ENCODE measurements at places on chromosomes 5 and 9. TPM values are rescaled to one million over a fixed set of nuclear protein-coding genes. Genes with fewer than 3 reads are reported as not detected.

The CLIC3 gene
- total RNA-seq: 12.7 TPM

The PDZD2 gene
- total RNA-seq: 0.44 TPM

The EIF4E1B gene
- total RNA-seq: not detected

The FBXO38 gene
- 72.9 TPM for total RNA-seq

The GPR21 gene
- total RNA-seq: 1.4 TPM

The TBC1D13 gene
- 18.2 TPM for total RNA-seq

The STPG3 gene
- total RNA-seq: not detected

The CDH9 gene
- not detected for total RNA-seq

The SPARC gene
- total RNA-seq: 1,594 TPM

The SLC34A3 gene
- not detected for total RNA-seq

The CMBL gene
- 5.7 TPM for total RNA-seq

The PLK2 gene
- total RNA-seq: 325 TPM

The TXNDC15 gene
- 105 TPM for total RNA-seq

The GRAMD2B gene
- total RNA-seq: 12.7 TPM

The SLC45A2 gene
- total RNA-seq: not detected

The SPATA31D4 gene
- not detected for total RNA-seq

The GZMA gene
- total RNA-seq: not detected

The PCDHGB6 gene
- 5.3 TPM for total RNA-seq

The BICD2 gene
- total RNA-seq: 30.2 TPM

The DHFR gene
- 6.1 TPM for total RNA-seq

The SPAAR gene
- total RNA-seq: not detected

The PLEKHG4B gene
- under 0.01 TPM for total RNA-seq

The SLC1A1 gene
- 12.9 TPM for total RNA-seq

The LRRTM2 gene
- total RNA-seq: 1.0 TPM

The OR1Q1 gene
- total RNA-seq: not detected

The TERT gene
- not detected for total RNA-seq

The MCC gene
- total RNA-seq: 44.1 TPM
